ENCODE measurements at places on chromosomes 1 and 21.

- no peak for DNase-seq
Observed at GRCh38 chr1:43233631-43234030, 36.2 kb upstream of the TMEM125 start.

DNA sequence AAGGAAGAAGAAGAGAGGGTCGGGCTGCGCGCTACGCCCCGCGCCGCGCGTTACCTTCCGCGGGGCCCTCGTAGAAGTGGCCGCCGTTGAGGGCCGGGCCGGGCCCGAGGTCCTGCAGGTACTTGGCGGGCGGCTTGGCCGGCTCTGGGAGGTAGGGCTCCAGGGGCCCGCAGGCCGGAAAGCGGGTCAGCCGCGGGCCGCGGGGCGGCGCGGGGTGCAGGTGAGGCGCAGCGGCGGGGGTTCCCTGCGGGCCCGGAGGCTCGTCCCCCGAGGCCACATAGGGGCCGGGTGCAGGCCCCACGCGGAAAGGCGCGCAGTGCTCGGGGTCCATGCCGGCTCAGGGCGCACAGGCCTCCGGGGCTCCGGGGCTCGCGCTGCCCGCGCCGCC is 196 bp downstream of the ALX3 start:
- no peak for DNase-seq

DNA sequence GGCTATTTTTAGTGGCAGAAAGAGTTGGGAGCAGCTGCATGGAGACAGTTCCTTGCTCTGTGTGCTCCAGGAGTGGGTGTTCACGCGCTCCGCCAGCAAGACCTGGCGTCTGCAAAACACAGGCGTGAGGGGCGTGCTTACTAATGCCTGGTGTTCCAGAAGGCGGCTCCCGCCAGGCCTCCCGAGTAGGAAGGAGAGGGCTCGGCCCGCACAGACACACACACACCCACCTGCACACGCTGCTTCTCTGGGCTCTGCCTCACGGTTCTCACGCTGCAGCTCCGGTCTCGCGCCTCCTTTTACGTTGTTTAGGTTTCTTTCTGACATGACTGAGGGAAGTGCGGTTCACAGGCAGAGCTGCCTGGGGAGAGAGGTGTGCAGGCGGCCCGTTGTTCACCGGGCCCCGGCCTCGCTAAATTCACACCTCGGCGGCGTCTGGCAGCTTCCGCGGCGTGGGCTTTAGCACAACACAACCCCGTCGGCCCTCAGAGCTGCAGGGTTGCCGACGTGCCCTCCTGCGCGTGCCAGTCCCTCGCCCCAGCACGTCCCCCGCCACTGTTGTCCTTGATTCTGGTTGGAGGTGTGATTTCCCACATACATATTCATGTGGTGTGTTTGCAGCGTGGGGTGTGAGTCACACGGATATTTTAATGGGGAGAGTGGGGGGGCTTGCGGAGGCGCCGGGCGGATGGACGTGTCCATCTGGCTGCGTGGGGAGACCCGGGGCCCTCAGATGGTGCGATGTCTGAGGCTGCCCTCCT is 77.0 kb downstream of the SKI start:
- DNase-seq, result no peak

GRCh38 chr1:198858033-198858432 is 219.2 kb downstream of the PTPRC start:
- no peak for DNase-seq

GRCh38 chr1:62716397-62716796 is 28.2 kb upstream of the DOCK7 start:
- no peak for DNase-seq

DNA sequence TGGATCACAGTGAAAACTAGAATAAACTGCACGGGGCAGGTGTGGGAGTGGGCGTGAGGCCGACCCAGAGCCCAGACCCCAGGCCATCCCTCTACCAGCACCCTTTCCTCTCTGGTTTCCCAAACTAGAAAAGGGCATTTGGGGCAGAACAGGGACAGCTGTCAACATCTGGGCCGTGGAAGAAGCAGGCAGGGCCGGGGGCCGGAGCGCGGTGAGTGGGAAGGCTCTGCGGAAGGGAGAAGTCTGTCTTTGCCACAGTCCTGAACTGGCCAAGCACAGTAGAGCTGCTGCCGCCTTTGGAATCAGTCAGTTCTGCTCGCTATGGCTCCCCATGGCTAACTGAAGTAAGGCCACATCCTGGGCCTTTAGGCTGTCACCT is 6.6 kb downstream of the CCDC24 start:
- DNase-seq, result no peak

GRCh38 chr1:117001254-117001927 is at the start of gene CD101:
Gene CD101, plus strand, starts transcription at chr1:117001760. Its CDS starts 58 bp downstream, at chr1:117001818.
- DNase-seq, result no peak

DNA sequence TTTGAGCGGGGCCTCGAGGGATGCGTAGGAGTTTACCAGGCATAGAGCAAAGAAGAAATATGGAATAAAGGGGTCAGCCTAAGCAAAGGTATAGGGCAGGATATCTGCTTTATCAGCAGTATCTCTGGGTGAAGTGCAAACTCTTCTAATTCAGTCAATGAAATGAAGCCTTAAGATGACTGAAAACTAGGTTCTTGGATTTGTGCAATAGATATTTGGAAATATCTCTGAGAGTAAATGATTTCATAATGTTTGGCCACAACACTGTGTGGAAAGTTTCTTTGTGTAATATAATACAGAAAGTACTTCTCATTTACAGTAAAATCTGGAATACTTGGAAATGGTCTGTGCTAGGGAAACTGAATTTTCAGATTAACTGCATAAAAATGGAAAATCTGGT is 26.1 kb downstream of the KCNJ15 start:
- DNase-seq, result no peak

- DNase-seq, result no peak
Observed at GRCh38 chr1:169585181-169585580, 1.1 kb downstream of the F5 start.

GRCh38 chr21:46021978-46022544 is 40.5 kb downstream of the COL6A1 start:
- no peak for DNase-seq

DNA sequence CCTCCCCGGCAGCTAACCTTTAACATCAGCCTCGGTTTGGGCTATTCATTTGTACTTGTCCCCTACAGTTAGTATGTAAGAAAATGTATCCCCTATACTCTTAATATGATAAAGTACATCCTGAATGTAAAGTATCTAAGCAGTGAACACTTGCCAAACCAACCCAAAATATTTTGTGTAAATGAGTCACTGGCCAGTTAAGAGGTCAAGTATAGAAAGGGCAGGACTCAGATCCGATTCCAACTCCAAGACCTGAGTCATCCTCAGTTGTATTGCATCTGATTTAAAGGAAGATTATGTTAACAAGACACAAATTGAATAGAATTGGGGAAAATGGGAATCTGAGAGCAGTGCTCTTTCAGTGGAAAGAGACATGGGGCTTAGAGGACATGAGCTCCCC is 84.4 kb downstream of the CD58 start:
- DNase-seq, result peak; percentile 53

DNA sequence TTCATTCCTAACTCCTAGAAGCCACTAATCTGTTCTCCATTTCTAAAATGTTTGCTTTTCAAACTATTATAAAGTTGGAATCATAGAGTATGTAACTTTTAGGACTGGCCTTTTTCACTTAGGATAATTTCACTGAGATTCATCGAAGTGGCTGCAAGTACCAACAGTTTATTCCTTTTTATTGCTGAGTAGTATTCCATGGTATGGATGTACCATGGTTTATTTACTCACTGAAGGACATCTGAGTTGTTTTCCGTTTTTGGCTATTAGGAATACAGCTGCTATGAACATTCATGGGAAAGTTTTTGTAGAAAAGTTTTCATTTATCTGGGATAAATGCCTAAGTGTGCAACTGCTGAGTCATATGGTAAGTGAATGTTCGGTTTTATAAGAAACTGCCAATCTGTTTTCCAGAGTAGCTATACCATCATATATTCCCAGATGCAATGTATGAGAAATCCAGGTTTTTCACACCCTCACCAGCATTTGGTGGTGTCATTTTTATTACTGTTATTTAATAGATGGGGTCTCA is 66.3 kb downstream of the SLC27A3 start:
- DNase-seq, result no peak

DNA sequence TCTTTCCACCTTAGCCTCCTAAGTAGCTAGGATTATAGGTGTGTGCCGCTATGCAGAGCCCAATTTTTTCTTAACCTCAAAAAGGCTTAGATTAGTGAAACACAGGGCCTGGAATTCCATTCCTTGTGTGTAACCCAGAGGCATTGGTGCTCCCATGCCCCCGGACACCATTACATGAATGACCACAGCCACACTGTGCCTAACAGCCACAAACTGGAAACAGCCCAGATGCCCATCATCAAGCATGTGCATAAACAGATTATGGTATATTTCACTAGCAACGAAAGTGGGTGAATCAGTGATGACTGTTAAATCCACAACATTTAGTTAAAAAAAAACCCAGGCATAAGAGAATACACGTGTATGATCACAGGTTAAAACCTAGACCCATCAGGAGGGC is 24.4 kb downstream of the ADAM30 start:
- no peak for DNase-seq

- no peak for DNase-seq
Observed at GRCh38 chr1:41365772-41366454, 4.7 kb downstream of the FOXO6 start.

DNA sequence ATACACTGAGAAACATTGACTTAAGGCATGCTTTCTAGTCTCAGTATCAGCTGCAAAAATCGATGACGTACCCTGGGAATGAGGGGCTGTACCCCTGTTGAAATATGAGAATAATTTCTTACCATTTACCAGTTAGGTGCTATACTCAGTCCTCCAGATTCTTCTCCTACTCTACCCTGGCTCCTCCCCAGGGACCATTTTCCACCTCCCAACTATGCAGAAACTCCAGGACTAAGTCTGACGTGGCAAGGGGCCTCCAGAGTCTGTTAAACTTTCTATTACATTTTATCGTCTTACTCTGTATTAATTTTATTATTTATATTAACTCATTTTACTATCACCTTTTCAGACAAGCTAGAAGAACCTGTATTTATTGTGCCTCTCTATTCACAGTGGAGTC is 124.3 kb downstream of the CYYR1 start:
- peak; percentile 38 for DNase-seq

GRCh38 chr1:54200519-54200997 is 591 bp downstream of the MRPL37 start:
- no peak for DNase-seq

DNA sequence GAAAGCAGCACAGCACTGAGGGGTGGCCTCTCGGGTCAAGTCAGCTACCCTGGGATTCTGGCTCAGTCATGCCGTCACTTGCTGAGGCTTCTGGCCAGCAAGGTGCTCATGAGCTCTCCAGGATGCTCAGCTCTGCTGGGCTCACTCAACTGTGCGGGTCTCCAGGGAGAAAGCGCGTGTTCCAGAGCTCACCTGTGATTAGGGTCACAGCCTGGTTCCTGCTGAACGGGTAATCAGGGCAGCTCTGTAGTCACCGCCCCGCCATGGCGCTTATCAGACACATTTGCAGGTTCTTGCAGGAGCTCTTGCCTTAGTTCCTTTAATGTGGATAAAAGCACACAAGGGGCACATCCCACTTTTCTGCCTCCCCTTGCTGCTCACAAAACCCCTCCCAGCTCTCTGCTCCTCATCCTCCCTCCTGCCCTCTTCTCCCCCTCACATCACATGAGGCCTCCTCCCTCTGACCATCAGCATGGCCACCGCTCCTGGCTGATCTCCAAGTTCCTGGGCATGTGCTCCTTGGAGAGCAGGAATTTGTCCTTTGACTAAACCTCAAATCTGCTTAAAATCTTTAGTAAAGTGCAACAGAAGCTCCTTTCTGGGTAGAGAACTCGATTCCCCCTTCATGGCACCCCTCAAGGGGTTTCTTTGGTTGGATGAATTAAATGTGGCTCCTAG is 2.0 kb downstream of the PCP4 start:
- DNase-seq, result no peak

GRCh38 chr21:42865776-42866160 is 13.6 kb downstream of the WDR4 start:
- no peak for DNase-seq

GRCh38 chr21:14259747-14260146 is 43.8 kb downstream of the RBM11 start:
- peak; percentile 12 for DNase-seq

DNA sequence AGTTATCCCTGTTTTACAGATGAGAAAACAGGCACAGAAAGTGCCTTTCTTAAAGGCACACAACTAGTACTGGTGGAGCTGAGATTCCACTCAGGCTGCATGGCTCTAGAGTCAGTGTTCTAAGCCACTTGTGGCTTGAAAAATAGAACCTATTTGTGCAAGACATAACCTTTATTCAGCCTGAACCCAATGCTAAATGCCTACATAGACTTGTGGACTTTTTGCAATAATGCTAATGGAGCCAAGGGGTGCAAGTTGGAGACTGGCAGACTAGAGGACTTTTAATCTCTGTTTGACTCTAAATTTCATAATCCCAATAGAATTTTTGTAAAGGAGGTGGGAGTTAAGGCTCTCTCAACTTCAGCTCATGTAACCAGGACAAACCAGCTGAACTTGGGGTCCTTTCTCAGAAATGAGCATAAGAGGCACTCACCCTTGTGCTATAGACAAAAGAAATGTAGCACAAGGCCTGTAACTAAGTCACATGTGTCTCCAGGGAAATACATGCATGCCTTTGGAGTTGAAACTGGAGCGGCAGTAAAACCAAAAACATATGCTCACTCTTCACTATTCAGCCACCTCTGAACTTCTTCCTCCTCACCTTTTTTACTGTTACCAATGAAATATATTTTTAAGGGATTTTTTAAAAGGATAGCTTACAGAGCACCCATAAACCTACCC is 43.0 kb upstream of the AK4 start:
- no peak for DNase-seq

- no peak for DNase-seq
Observed at GRCh38 chr1:63847308-63847910, 73.6 kb downstream of the ROR1 start.

GRCh38 chr1:157996433-157996832 is 3.0 kb downstream of the KIRREL1 start:
- no peak for DNase-seq

DNA sequence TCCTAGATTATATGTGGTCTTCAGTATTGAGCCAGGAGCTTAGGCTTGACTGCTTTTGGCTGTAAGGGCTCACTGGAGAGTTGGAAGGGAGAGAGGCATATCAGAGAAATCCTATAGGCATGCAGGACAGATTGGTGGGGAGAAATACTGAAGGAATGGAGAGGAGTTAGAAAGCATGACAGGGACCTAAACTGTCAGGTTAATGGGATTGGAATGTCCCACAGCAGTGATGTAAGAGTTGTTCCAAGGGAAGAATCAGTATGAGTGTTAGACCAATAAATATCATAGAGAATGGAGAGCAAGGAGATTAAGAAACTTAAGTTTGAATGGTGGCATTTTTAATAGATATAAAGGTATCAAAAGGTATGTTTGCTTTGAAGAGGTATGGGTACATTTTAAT is 39.7 kb downstream of the SLC35A3 start:
- peak; percentile 5 for DNase-seq

GRCh38 chr1:230083746-230084407 is 16.8 kb downstream of the GALNT2 start:
- no peak for DNase-seq

DNA sequence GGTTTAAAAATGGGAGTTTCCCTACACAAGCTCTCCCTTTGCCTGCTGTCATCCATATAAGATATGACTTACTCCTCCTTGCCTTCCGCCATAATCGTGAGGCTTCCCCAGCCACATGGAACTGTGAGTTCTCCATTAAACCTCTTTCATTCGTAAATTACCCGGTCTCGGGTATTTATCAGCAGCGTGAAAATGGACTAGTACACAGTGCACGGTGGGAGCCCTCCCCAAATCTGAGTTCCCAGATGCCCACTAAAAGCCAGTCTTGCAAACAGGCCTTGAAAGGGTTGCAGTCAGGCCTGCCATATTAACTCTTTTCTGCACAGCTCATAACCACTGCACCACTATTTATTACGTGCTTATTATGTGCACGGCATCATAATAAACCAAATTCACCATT is 400.9 kb downstream of the PRDM2 start:
- DNase-seq, result no peak
